ENCODE measurements at places on chromosomes 6 and 20. TPM values are rescaled to one million over a fixed set of nuclear protein-coding genes. Genes with fewer than 3 reads are reported as not detected.

OGFR gene
- 79.2 TPM for total RNA-seq

CST8 gene
- not detected for total RNA-seq

SIM1 gene
- total RNA-seq = 0.07 TPM

GTF2H4 gene
- 29.8 TPM for total RNA-seq

CYP21A2 gene
- total RNA-seq = 0.59 TPM

STMND1 gene
- total RNA-seq = not detected

E2F3 gene
- 39.4 TPM for total RNA-seq

PEX7 gene
- total RNA-seq = 4.4 TPM

TMEM74B gene
- total RNA-seq = 0.09 TPM

DEFB127 gene
- not detected for total RNA-seq

ABHD16B gene
- total RNA-seq = not detected

ADGB gene
- total RNA-seq = not detected

All from T-helper 2 cell treated with Interferon-gamma antibody and Interleukin-4, amounts not matched to agents 100 ng/mL and 5 ng/mL, for 36 hours (primary cell).